SHP77 (cell line): ENCODE measurements at places on chromosomes 5 and 9.

DNA sequence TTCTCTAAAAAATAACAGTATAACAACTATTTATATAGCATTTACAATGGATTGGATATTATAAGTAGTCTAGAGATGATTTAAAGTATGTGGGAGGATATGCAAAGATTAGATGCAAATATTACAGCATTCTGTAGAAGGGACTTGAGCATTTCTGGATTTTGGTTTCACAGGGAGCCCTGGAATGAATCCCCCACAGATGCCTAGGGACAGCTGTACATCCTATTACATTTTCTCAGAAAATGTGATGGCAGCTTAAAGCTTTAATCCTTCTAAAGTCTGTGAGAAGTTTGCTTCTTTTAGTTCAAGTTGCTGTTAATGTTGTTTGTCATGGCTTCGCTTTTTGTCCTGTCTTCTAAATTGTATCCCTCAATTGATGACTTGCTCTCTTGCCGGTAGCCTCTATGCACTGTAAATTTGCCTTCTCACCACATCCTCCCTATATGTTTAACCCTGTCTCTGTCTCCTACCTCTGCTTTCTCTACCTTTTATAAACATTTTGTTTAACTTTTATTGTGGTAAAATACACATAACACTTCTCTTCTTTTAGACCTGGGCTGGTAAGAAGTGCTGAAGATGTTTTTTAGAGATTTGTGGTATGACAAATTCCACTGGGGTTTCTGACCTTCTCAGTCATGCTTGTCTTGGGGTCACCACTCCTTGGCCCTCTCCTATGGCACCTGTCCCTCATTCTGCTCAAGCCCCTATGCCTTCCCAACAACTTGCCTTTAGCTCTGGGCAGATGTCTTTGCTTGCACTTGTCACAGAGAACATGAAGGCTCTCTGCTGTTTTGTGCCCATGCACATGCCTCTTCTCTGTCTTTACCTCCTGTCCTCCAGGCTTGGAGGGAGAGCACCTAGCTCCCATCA, 37.9 kb downstream of the LNPEP start:
- no peak for DNase-seq

DNA sequence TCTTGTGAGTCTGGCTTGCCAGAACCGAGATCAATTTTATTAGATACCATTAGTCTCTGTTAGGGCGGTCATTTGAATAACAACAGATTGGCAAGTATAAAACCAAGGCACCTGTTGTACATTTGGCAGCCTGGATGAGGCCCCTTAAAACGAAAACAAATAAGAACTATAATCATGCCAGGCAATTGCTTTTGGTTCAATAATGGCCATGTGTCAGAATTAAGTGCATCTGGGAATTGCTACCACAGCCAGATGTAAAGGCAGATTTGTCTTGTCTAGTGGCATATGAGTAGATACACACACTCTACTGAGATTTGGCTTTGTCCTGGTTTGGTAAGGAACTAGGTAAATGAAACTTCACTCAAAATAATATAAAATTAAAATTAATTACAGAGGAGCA, 1046.2 kb upstream of the DMAC1 start:
- DNase-seq: no peak

DNA sequence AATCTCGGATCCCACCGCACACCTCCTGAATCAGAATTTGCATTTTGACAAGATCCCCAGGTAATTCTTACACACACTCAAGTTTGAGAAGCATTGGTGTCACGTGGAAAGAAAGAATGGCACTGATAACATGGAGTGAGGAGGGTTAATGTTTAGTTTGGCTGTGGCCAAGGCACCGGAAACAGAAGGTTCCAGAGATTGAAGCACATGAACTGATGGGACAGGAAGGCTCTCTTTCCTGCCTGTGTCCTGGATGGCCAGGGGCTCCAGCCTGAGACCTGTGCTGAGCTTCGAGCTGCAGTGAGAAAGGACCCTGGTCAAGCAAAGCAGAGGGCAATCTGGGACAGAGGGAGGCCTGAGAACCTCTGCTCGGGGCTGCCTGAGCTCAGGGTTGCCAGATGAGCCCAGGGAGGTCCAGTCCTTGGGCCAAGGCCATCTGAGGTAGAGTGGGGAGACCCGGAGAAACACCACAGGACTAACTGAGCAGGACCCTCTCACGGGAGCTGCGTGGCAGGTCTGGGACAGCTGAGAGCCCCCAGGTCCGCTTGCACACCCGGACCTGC, 27.3 kb downstream of the AFAP1L1 start:
- no peak for DNase-seq

DNA sequence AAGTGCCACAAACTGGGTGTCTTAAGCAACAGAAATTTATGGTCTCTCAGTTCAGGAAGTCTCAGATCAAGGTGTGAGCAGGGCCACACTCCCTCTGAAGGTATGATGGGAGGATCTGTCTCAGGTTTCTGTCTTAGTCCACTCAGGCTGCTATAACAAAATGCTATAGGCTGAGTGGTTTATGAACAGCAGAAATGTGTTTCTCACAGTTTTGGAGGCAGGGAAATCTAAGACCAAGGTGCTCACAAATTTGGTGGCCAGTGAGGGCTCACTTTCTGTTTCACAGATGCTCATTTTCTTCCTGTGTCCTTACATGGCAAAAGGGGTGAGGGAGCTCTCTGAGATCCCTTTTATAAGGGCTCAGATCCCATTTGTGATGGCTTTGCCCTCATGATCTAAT, 281.4 kb downstream of the CWC27 start:
- no peak for DNase-seq

DNA sequence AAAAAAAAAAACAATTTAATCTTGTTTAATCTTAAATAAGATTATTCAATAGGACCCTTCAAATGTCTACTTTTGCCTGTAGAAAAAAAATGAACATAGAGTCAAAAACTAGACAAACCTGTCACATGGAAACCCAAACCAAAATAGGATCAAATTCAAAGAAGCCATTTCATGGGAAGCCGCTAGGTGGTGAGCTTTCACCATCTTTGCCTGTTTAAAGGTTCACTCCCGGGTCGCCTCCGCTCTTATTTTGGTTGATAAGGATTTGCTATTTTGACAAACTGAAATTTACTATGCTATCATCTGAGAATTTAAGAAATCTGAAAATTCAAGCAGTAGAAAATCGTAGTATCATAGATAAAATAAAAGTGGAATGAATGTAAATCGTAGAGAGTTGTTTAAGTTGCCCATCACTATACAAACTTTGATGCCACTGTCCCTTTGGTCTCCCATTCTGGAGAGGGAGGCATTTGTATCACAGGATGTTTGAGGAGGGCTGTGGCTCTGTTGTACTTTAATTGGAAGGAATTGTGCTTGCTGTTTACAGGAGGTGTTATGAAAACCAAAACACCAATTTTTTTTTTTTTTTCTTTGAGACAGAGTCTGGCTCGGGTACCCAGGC, 43.5 kb upstream of the DNAH5 start:
- peak; percentile 73 for DNase-seq

GRCh38 chr9:70935856-70936255, 185.6 kb downstream of the TRPM3 start:
- no peak for DNase-seq
